ENCODE measurements at places on chromosomes 12 and 14.
A peak's percentile ranks its signal among the peaks of the same experiment; 100 is the strongest.

- no peak for DNase-seq
Measured at GRCh38 chr12:13546231-13546630, 349.7 kb downstream of the EMP1 start.

GRCh38 chr12:77343291-77343690 is 277.9 kb upstream of the E2F7 start:
- DNase-seq: no peak

DNA sequence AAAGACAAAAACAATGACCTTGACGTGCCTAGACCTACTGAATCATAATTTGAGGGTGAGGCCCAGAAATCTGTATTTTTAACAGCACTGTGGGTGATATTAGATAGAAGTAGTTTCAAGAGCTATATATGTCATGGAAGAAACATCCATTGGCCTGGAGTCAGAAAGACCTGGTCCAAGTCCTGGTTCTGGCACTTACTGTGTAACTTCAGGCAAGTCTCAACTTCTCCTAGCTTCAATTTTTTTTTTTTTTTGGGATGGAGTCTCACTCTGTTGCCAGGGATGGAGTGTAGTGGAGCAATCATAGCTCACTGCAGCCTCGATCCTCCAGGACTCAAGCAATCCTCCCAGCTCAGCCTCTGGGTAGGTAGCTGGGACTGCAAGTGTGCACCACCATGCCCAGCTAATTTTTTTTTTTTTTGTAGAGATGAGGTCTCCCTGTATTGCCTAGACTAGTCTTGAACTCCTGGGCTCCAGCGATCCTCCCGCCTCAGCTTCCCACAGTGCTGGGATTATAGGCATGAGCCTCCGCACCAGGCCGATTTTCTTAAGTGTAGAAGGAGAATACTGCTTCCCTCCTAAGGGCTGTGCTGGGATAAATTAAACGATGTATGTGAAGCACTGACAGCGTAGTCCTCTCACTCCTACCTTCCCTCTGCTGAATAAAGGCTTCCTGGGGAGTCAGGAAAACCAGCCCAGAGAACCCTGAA is 14.3 kb upstream of the GPX2 start:
- DNase-seq: no peak

GRCh38 chr12:25155022-25155576 is 39.9 kb downstream of the DNAI7 start:
- DNase-seq: no peak

GRCh38 chr12:123891011-123891410 is 81.6 kb downstream of the CCDC92 start:
- DNase-seq: no peak

DNA sequence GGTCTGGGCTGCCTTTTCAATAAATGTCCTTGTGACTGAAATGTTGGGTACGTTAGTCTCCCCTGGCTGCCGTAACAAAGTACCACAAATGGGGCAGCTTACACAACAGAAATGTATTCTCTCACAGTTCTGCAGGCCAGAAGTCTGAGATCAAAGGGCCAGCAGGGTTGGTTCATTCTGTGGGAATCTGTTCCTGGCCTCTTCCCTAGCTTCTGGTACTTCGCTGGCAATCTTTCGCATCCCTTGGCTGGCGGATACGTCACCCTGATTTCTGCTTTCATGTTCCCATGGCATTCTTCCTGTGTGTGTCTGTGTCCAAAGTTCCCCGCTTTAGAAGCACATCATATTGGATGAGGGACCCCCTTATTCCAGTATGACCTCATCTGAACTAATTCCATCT is 95.8 kb upstream of the NCOR2 start:
- no peak for DNase-seq

DNA sequence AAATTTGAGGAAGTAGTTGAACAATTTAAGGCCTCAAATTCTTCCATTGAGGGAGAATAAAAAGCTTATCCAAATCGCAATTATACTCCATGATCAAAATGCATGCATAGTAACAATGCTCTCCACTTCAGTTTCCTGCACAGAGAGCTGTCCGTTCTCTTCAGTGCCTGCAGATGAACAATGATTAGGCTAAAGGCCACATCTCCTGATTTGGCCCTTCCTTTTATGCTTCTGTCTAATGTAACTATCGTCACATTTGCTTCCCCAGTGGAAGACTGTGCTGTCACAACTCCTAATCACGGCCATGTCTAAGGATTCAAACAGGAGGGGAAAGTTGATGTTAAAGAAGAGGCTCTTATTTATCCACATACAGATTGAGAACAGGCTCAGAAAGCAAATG is 113.6 kb upstream of the NPAS3 start:
- no peak for DNase-seq

DNA sequence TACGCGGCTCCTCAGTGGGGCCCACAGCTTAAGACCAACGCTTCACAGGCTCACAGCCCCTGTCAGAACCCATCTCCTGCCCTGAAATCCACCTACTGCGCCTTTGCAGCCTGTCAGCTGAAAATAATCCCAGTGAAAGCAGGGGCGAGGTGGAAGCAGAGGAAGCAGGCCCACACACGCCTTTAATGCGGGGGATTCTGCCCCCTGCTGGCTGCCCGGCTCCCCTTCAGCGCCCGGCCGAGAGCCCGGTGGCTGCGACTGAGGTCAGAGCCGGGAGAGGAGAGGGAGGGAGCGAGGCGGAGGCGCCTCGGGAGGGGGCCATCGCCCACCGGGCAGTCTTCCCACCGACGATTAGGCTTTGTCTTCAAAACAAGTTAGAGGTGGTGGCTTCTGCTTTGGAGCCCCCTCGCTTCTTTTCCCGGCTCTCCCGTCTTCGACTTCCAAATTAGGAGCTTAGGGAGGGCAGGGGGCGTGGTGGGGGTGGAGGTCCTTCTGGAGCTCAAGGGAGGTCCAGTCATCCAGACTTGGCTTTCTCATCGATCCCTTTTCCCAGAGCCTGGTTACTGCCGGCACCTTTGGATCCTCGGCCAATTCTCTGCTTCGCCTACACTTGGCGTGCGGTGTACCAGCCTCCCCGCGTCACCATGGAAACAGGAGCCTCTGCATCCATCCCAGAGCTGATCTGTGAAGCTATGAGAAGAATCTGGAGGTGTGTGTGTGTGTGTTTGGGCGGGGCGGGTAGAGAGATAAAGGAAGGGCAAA is 25.2 kb upstream of the RND1 start:
- no peak for DNase-seq

DNA sequence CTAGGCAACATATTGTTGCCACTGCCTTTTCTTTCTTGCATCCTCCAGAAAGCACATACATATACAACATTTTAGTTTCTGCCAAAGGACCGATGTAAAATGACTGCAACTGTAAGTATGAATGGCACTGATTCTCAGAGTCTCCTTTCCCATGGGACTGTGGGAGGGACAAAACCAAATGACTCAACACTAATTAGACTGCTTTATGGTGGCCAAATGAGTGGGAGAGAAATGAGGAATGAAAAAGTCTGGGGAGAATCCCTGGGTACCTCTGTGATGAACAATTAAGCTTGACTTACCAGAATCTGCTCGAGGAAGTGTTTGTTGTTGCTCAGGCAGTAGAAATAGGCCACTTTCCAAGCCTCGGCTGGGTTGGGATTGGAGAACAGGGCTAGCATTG is 10.1 kb downstream of the ZFYVE26 start:
- no peak for DNase-seq

- DNase-seq: no peak
Measured at GRCh38 chr12:118417942-118418341, 41.6 kb downstream of the SUDS3 start.

- DNase-seq: no peak
Measured at GRCh38 chr12:112887550-112887949, 19.2 kb upstream of the OAS1 start.

GRCh38 chr12:62813031-62813829 is 121.7 kb downstream of the PPM1H start:
- DNase-seq: no peak

DNA sequence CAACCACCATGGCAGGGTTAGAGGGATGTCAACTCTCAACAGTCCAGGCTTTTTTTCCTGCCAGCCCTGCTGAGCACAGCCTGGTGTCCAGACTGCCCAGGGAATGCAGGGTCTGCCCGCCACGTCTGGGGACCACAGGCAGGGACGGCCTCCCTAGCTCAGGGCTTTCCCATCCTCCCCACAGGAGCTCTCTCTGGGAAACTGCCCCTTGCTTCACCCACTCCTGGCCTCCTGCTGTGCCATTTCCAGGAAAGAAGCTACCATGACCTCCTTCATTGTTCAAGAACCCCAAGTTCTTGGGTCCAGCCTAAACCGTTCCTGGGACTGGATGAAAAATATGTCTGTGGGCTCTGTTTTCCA is 4.8 kb downstream of the SCNN1A start:
- no peak for DNase-seq

GRCh38 chr12:43015090-43015737 is 425.7 kb upstream of the PRICKLE1 start:
- no peak for DNase-seq

DNA sequence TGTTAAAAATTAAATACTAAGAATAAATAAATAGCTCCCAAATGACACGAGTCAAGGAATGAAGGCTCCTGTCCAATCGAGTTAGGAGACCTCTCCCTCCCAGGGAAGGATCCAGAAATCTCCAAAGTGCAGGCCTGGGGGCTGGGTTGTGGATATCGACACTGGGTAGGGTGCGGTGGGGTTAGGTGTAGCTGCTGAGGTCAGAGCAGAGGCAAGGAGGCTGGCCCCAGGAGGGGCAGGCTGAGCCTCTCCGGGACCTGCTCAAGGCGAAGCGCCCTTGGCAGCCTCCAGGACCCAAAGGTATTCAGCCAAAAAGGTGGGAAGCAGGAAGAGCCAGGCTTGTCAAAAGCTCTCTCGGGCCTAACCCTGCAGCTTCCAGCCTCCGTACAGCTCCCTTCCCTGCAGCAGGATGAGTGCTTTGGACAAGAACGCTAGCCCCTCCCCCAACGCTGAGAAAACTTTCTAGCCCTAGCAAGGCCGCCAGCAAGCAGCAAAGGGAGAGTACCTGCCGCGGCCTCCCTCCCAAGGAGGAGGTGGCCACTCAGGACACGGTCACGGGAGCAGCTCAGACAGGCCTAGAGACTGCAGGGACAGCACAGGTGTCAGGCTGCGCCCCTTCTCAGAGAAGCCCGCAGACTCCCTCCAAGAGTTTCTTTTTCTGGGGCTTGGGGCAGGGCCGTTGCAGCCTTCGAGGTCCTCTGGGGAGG is 3.7 kb upstream of the PNMA1 start:
- DNase-seq: no peak

DNA sequence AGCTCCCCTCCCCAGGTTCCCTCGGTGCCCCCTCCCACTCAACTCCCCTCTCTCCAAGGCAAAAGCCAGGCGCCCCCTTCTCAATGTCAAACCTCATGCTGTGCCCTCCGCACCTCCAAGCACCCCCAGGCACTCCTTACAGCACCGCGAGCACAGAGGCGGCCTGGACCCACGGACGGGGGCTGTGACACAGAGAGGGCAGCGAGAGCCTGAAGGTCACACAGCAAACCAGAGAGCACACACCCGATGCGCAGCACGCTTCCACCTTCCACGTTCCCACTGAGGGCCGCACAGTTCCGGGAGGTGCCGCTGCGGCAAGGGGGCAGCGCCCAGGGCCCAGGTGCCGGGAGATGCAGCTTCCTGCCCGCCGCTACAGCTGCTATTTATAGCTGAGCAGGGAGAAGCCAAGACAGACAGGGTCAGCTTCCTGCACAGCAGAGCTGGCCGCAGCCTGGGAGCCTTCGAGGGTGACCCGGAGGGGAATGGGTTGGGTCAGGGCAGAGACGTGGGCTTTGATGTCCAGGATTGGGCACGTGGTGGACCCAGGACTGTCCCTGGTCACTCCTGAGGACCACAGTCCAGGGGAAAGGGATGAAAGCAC is 12.9 kb downstream of the NCOR2 start:
- DNase-seq: no peak

DNA sequence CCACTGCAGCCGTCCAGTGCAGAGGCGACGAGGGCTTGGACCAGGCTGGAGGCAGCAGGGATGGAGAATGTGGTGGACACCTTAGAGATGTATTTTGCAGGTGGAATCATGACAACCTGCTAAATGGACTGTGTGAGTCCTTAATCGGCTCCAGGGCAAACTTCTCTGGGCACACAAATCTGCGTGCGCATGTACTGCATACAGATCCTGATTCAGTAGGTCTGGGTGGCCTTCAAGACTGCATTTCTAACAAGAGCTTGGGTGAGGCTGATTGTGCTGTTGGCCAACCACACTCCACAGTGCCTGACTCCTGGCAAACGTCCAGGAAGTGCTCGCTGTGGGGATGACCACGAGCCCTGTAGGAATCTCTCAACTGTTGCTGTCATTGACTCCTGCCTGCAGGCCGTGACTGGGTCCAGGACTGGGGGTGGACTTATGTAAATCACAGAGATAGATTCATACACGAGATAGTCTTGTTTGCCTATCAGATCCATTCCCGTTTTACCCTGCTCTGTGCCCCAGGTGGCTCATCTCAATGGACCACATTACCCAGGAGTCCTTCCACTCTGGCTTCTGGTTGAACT is 27.2 kb downstream of the JDP2 start:
- no peak for DNase-seq

- peak; percentile 38 for DNase-seq
Measured at GRCh38 chr14:66495218-66496098, 9.3 kb downstream of the CCDC196 start.

All from DMS 273 treated with DMSO at 0.1 percent for 48 hours (cell line).